Occipital lobe (tissue), 3 donors: ENCODE measurements at places on chromosomes 1 and 21. TPM values are rescaled to one million over a fixed set of nuclear protein-coding genes. Genes with fewer than 3 reads are reported as not detected.

SAMD11 gene
- 0.16 TPM for total RNA-seq

MYOC gene
- total RNA-seq, result not detected

CLDN17 gene
- total RNA-seq, result not detected

ACKR1 gene
- total RNA-seq, result 0.62 TPM

ARHGAP29 gene
- total RNA-seq, result 15.4 TPM

HLX gene
- 0.31 TPM for total RNA-seq

CFAP141 gene
- total RNA-seq, result not detected

RGSL1 gene
- not detected for total RNA-seq
